ENCODE measurements at places on chromosomes 11 and 22. TPM values are rescaled to one million over a fixed set of nuclear protein-coding genes. Genes with fewer than 3 reads are reported as not detected.

DNA sequence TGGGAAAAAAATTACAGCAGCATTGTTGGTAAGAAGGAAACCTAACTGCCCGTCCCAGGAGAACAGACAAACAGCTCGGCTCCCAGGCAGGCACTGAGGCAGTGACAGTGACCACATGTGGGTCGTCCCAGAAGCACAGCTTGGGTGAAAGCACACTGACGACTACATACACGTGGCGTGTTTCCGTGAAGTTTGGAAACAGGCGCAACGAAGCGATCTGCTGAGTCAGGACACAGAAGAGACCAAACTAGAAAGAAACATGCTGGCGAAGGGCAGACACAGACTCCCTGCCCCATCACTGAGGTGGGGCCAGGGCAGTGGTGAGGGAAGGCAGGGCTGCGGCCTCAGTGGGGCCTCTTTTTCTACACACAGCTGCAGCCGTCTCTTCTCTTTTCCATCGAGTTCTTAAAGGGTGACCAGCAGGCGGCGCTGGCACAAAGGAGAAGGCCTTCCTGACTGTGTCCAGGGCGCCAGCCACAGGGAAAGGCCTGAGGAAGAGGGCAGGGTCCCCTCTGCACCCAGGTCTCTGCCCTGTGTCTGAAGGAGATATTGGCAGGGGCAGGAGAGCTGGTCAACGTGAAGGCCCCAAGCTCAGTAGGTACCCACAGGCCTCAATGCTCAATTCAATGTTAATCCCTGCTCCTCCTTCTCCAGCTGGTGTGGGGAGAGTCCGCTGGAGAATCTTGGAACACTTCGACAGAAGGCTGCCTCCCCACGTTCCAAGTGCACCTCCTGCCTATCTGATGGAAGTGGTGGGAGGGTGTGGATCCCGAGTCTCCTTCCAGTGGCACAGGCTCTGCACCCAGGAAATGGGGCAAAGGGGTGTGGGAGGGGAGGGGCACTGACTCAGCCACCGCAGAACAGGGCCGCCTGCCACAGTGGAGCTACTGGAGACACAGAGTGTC lies 19.9 kb downstream of the CARS1 start:
- no peak overlapping the region for H3K4me3 ChIP-seq
- no peaks in the 10 kb centered on the region for H3K27me3 ChIP-seq
- DNase-seq = peak; percentile 94
- no peak overlapping the region for H3K27ac ChIP-seq
- H3K36me3 ChIP-seq = peaks cover 84% of the 10 kb centered on the region

GRCh38 chr11:63737718-63738117 lies 30.9 kb downstream of the ZFTA start:
- no peaks in the 10 kb centered on the region for H3K4me1 ChIP-seq
- no peaks in the 10 kb centered on the region for H3K27me3 ChIP-seq
- no peak overlapping the region for H3K4me3 ChIP-seq

DNA sequence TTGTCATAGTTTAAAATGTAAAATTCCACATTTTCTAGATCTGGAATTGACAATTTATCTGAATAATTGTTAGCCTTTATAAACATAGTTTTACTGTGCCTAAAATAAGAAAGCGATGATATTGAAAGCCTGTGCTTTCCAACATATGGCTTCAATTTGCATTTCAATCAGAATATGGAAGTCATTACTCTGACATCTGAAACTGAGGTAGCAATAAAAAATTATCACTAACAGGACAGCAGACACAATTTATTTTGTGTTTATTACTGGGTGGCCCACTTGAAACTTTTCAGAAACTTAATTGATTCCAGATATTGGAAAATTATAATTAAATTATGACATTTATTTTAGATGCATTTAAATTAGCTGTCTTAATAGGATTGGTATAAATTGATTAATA lies 78.5 kb downstream of the TMEM135 start:
- DNase-seq = no peak
- no peaks in the 10 kb centered on the region for H3K27me3 ChIP-seq
- no peak overlapping the region for H3K27ac ChIP-seq
- peaks cover 16% of the 10 kb centered on the region for H3K36me3 ChIP-seq

DNA sequence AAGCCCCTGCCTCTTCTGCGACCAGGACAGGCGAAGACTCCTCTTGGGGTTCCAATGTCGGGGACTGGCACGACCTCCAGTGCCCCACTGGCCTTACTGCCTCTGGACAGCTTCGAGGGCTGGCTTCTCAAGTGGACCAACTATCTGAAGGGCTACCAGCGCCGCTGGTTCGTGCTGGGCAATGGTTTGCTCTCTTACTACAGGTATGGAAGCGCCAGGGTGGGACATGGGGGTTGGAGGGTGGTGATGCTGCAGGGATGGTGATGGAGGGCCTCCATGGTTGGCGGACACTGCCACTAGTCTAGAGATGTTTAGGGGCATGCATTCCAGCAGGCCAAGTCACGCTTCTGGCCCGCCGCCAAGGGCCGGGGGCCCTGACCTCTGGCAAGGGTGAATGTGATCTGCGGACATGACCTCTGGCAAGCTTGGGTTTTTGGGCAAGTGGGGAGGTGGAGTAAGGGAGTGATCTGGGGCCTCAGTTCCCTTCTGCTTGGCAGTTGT lies 727 bp downstream of the OSBP2 start:
- no peak overlapping the region for H3K27ac ChIP-seq
- DNase-seq = no peak
- peaks cover 31% of the 10 kb centered on the region for H3K27me3 ChIP-seq
- H3K4me1 ChIP-seq = peaks cover 4% of the 10 kb centered on the region
- H3K36me3 ChIP-seq = no peaks in the 10 kb centered on the region

DNA sequence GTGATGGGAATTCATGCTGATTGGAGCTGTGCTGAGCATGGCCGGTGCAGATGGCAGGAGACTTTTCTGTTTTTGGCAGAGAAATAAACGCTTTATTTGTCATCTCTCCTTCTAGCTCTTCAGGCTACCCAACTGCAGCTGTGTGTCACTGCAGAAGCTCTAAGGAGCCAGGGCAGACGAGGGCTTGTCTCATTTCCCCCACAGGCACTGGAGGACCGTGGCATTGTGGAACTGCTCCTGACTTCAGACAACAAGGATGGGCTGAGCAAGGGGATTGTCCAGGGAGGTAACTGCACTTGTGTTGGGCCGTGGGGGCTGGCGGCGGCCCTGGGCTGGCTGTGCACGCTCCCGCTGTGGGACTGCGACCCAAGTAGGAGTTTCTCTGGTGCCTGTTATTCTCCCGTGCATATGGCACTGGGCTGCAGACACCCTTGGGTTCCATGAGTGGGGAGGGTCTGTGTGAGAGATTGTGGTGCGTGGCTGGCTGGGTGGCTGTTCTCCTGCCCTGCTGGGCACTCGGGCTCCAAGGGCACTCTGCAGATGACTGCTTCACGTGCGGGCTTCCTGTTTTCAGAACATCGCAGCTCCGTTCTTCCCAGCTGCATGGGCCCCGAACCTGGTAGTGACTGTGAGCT lies 27.2 kb downstream of the GLB1L2 start:
- no peaks in the 10 kb centered on the region for H3K27me3 ChIP-seq
- H3K36me3 ChIP-seq = no peaks in the 10 kb centered on the region
- H3K4me3 ChIP-seq = no peak overlapping the region
- no peaks in the 10 kb centered on the region for H3K4me1 ChIP-seq
- peak; percentile 32 for DNase-seq
- H3K27ac ChIP-seq = no peak overlapping the region

GRCh38 chr22:38163844-38164550 lies 17.6 kb downstream of the PLA2G6 start:
- H3K4me3 ChIP-seq = no peak overlapping the region
- DNase-seq = no peak
- no peaks in the 10 kb centered on the region for H3K27me3 ChIP-seq

GRCh38 chr11:60867871-60868681 lies 734 bp downstream of the ZP1 start:
- DNase-seq = no peak
- H3K4me3 ChIP-seq = no peak overlapping the region
- H3K27ac ChIP-seq = no peak overlapping the region
- no peaks in the 10 kb centered on the region for H3K27me3 ChIP-seq
- H3K4me1 ChIP-seq = no peaks in the 10 kb centered on the region

- no peak overlapping the region for H3K4me3 ChIP-seq
- DNase-seq = no peak
- no peak overlapping the region for H3K27ac ChIP-seq
- H3K36me3 ChIP-seq = no peaks in the 10 kb centered on the region
Observed at GRCh38 chr11:1942558-1943260, 4.4 kb upstream of the MRPL23 start.

MYOD1 gene
- not detected for total RNA-seq

- no peaks in the 10 kb centered on the region for H3K27me3 ChIP-seq
- H3K27ac ChIP-seq = no peak overlapping the region
- peaks cover 9% of the 10 kb centered on the region for H3K4me1 ChIP-seq
- no peak for DNase-seq
Observed at GRCh38 chr11:94793822-94794221, 25.7 kb downstream of the AMOTL1 start.

PDGFD gene
- 4.8 TPM for total RNA-seq

OR8G5 gene
- not detected for total RNA-seq

- H3K27me3 ChIP-seq = no peaks in the 10 kb centered on the region
- no peak overlapping the region for H3K27ac ChIP-seq
- no peak for DNase-seq
- no peaks in the 10 kb centered on the region for H3K4me1 ChIP-seq
- no peak overlapping the region for H3K4me3 ChIP-seq
Observed at GRCh38 chr22:35324762-35325161, 25.1 kb downstream of the TOM1 start.

GRCh38 chr22:44332946-44333345 lies 20.2 kb upstream of the SHISAL1 start:
- DNase-seq = no peak
- peaks cover 70% of the 10 kb centered on the region for H3K27me3 ChIP-seq
- no peak overlapping the region for H3K27ac ChIP-seq
- H3K4me1 ChIP-seq = no peaks in the 10 kb centered on the region
- H3K36me3 ChIP-seq = no peaks in the 10 kb centered on the region

DNA sequence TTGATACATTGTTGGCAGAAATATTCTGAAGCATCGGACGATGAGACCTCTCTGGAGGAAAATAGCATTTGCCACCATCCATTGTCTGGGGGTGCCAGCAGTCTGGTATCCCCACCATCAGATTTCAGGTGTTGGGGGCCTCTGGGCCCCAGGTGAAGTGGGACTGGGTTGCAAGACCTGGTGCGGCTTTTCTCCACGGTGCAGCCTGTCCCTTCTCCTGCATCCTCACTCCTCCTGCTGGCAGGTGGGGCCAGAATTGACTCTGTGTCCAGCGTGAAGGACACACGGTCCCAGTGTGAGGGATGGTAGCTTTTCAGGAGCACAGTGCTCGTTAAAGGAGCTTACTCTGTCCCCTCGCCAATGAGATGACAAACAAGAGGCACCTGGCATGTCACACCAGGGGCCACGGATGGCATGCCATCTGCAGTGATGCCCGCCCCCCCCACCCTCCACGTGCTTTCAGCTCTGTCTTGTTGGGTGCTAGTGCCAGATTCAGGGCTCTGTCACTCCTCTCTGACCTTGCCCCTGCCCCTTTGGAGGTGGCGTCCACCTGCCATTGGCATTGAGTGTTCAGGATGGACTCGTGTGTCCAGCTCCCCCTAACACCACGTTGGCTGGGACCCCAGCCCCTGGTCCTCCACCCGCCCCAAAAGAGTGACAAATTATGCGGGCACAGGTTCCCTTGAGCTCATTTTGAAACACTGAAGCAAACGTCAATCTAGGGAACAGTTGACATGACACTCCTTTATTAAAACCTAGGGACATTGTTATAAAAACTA lies 62.4 kb downstream of the PARVG start:
- no peaks in the 10 kb centered on the region for H3K36me3 ChIP-seq
- H3K4me3 ChIP-seq = no peak overlapping the region
- no peak overlapping the region for H3K27ac ChIP-seq
- no peaks in the 10 kb centered on the region for H3K27me3 ChIP-seq
- no peaks in the 10 kb centered on the region for H3K4me1 ChIP-seq
- peak; percentile 37 for DNase-seq

TOMM22 gene
- total RNA-seq = 119 TPM

DNA sequence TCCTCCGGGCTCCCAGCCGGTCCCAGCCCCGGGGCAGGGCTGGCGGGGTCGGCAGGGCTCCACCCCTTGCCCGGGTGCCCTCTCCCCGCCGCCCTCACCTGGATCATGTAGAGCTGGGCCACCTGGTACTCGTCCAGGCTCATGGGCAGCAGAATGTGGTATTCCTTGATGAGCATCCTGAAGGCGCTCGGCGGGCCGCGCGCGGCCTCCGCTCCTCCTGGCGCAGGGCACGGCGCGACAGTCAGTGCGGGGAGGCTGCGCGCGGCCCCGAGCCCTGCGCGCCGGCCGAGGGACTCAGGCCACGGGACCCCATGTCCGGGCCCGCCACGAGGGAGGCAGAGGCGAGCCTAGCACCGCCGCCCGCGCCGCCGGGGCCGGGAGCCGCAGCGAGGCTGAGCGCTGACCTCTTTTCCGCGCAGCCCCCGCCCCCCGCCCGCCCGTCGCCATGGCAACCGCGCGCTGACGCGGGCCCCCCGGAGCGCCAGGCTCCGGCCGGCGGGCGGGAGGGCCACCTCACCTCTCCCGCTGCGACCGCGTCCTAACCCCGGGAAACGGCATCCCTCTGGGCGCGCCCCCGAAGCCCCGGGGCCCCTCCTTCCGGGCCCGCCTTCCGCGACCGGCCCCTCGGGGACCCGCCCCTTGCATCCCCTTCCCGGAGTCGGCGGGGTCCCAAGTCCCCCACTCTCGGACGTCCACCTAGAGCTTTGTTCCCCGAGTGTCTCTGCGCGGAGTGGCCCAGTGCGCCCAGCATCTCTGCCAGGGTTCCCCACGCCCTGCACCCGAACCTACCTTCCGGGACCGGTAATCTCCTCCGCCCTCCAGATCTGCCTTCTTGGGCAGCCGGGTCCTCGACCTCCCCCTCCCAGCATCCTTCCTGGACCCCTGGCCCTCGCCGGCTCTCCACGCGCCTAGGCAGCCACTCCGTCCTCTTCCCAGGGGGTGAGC lies 886 bp downstream of the PITPNM1 start:
- peak; percentile 73 for DNase-seq
- H3K27ac ChIP-seq = peak overlapping the region; percentile 32
- peaks cover 12% of the 10 kb centered on the region for H3K4me1 ChIP-seq
- H3K27me3 ChIP-seq = no peaks in the 10 kb centered on the region
- peaks cover 35% of the 10 kb centered on the region for H3K36me3 ChIP-seq

ANKK1 gene
- not detected for total RNA-seq

ADAMTS15 gene
- 1.0 TPM for total RNA-seq

- no peaks in the 10 kb centered on the region for H3K4me1 ChIP-seq
- DNase-seq = no peak
- H3K4me3 ChIP-seq = no peak overlapping the region
- no peak overlapping the region for H3K27ac ChIP-seq
Observed at GRCh38 chr11:47328449-47329390, 23.8 kb downstream of the MYBPC3 start.
